ENCODE measurements at places on chromosomes 7 and 10.
A peak's percentile ranks its signal among the peaks of the same experiment; 100 is the strongest.

GRCh38 chr10:73529089-73529832 is 33.4 kb upstream of the PPP3CB start:
- peak; percentile 83 for DNase-seq

- no peak for DNase-seq
These were observed 196.9 kb downstream of the CCSER2 start for GRCh38 chr10:84525120-84525806.

GRCh38 chr10:62277971-62278370 is 9.3 kb upstream of the RTKN2 start:
- no peak for DNase-seq

DNA sequence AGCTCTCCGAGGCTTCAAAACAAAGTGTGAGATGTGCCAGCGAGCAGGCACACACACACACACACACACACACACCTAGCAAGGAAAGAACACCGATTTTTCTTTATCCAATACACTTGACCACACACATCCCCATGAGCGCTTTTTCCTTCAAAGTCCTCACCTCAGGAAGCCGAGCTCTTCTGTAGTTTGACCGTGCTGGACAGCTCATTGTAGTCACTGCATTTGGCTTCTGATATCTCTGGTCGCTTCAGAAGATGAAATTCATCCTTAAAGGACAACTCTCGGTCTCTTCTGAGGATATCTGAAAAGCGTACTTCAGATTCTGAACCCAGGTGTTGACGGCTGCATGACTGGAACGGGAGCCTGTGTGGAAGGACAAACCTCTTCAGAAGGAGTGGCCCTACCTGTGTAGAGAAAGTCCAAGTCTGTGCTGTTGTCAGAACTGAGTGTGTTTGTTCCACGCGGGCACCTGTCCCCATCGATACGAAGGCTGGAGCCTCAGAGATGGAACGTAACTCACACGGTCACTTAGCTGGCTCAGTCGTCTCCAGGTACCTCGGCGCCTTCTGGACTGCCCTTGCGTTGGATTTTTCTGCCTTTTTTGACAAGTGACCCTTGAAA is 28.1 kb upstream of the SHH start:
- DNase-seq, result no peak

GRCh38 chr10:30877111-30877510 is 154.6 kb downstream of the ZNF438 start:
- no peak for DNase-seq

- peak; percentile 75 for DNase-seq
These were observed 441 bp downstream of the BMI1 start for GRCh38 chr10:22321156-22321923.

DNA sequence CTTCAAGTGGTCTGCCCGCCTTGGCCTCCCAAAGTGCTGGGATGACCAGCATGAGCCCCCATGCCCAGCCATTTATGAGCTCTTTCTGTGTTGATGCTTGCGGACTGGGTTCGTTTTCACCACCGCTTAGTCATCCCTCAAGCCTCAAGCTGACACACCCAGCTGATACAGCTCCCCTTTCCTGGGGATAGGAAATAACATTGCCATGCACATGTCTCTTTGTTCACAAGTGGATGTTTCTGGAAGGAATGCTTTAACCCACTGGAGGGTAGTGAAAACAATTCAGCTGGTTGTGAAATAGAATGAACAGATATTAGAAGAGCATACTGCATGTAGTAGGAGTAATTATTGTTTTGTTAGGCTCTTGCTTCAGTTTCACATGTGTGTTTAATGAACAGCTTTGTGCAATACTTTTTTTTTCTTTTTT is 8.5 kb upstream of the METTL27 start:
- no peak for DNase-seq

DNA sequence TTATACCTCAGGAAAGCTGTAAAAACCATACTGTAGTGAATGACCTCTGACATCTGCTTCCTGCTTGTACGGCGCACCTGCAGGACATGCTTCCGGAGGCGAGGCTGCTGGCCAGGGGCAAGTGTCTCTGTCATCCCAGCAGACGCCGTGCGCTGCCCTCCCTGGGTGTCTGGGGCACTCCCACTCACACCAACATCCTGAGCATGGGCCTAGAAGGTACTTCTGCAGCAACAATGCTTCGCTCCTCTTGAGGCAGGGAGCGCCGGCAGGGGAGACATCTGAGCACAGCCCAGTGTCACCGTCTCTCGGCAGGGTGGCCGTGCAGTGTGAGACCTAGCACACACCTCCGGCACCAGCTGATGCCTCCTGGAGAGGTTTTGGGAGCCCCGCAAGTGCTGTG is 269.2 kb downstream of the MAD1L1 start:
- DNase-seq, result no peak

GRCh38 chr7:113142385-113143119 is 24.2 kb upstream of the SMIM30 start:
- DNase-seq, result no peak

DNA sequence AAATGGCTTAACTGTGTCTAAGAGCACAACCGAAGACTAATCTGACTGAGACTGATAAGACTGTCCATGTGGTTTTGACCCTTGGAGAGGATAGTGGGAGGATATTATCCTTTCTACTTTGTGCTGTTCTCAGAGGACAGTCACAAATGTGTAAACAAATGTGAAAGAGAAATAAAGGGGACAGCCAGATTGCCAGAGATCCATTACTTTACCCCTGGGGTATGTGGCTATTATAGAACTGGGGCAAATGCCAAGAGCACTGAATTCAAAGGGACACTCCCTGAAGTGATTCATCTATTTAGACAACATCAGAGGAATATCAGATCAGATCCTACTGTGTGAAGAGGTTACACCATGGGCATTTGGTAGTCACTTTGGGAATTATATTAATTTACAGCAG is 154.7 kb downstream of the RNLS start:
- DNase-seq, result no peak

DNA sequence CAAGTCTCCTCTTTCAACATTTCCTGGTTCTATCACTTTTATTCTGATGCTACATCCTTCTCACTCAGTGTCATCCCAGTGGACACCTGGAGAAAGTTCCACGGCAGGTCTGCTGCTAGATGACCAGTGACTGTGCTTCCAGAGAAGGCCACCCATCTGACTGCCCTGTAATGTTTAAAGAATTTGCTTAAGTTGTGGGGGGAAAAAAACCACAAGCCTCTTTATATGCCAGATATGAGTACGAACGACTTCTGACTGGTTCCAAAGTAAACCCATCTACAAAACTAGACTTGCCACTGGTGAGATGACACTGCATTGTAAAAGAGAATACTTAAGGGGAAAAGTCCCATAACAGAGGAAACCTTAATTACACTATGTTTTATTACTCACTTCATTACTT is 69.6 kb upstream of the VWC2 start:
- DNase-seq, result no peak

DNA sequence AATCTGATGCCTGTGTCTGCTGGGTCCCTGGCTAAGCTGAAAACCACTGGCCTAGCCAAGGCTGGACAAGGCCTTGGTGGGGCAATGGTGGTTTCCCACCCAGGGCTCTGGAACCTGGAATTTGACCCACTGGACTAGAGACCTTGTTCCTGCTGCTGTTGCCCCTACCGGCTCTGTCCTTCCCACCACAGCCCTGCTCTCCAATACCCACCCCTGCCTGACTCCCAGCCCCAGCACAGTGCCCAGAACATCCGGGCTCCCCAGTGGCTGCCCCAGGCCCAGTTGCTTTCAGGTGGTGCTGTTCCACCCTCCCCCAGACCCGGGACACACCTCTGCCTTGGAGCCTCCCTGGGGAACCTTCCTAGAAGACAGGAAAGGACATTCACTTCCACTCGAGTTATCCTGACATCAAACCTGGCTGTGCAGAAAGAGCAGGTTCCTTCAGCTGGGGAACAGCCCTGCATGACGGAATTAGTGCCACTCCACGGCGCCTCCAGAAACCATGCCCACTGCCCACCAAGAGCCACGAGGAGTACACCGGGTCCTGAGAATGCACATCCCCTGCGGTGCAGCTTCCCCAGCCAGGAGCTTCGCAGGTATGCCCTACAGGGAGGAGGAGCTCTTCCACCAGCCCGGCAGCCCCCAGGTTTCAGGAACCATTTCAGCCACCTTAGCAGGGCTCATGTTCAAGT is 152.8 kb downstream of the OAT start:
- no peak for DNase-seq

DNA sequence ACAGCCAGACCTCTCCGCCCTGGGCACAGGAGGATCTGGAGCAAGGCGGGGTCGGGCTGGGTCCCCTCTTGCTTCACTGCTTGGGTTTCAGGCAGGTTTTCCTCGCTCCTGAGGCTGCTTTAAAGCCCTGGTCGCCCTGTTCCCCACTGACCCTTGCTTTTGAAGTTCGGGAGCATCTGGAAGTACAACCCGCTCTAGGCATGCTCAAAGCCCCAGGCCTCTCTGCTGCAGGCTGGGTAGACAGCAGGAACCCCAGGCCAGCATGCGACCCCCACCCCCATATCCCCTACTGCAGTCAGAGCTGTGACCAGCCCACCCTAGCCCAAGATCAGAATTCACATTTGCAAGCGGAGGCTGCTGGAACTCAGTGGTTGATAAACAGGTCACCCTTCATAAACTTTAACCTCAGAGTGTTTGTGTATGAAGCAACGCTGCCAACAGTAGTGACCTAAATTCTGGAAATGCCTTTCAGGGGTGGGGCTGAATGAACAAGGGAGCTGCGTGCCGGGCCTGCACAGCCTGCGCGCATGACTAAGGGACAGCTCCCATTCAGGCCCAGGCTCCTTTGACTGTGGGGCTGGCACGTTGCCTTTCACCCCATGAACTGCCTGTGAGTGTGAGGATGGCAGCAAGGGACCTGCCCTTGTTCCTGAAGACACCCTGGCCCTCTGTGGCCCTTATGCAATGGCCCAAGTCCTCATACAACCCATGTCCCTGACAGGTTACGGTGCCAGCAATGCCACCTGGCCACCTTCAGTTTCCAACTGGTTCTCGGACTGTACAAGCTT is 52.5 kb downstream of the PROSER2 start:
- no peak for DNase-seq

- DNase-seq, result no peak
These were observed 69.5 kb downstream of the JMJD1C start for GRCh38 chr10:63396133-63396761.

- no peak for DNase-seq
These were observed 31.2 kb downstream of the ZMIZ1 start for GRCh38 chr10:79099898-79100448.

- no peak for DNase-seq
These were observed 9.6 kb upstream of the PNLIPRP2 start for GRCh38 chr10:116611153-116611545.

DNA sequence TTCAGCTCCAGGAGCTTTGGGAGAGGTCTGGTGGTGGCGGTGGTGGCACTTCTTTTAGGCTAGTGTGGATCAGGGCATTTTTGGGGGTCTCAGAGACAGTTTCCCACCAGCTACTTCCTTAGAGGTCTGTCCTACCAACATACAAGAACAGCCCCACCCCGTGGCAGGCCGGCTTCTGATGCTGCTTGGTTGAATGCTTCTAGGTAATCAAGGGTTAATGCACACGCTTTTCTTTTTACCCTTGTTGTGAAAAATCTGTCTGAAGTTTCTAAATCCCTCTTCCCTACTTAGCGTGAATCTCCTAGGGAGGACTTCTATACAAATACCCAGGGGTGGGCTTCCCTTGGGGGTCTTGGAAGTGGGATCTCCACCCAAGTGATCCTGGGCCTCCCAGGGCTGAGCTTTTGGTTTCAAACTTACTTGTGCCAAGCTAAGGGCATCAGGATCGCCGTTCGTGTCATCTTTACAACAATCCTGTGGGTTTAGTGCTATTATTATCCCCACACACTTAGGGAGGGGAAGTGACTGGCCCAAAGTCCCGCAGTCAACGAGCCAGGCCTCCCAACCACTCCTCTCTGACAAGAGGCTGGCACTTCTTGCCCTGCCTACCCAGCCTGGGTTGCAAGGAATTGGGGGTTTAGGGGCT is 1.7 kb downstream of the SH2B2 start:
- no peak for DNase-seq

- DNase-seq, result no peak
These were observed 29.0 kb downstream of the VPS41 start for GRCh38 chr7:38880035-38880434.

DNA sequence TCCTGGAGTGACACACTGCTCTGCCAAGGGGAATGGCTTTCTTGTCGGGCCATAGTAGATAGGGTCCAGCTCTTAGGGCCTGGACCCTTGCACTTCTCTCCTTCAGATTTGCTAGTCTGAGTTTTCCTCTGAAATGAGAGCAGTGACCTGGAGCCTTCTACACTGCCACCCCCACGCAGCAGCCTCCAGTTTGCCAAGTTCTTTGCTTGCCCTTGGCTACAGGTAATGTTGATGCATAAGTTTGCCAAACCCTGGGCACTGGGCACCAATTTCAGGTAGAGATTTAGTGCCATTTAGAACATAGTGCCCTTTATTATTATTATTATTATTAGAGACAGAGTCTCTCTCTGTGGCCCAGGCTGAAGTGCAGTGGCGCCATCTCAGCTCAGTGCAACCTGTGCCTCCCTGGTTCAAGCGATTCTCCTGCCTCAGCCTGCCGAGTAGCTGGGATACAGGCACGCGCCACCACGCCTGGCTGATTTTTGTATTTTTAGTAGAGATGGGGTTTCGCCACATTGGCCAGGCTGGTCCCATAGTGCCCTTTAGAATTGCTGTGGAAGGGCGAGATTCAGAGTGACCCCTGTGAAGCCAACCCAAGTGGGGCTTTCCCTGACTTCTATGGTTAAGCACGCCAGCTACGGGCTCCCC is 14.5 kb downstream of the EEPD1 start:
- no peak for DNase-seq

GRCh38 chr10:11509036-11509435 is 102.4 kb downstream of the USP6NL start:
- no peak for DNase-seq

- DNase-seq, result no peak
These were observed 41.3 kb upstream of the MTURN start for GRCh38 chr7:30093420-30093952.

DNA sequence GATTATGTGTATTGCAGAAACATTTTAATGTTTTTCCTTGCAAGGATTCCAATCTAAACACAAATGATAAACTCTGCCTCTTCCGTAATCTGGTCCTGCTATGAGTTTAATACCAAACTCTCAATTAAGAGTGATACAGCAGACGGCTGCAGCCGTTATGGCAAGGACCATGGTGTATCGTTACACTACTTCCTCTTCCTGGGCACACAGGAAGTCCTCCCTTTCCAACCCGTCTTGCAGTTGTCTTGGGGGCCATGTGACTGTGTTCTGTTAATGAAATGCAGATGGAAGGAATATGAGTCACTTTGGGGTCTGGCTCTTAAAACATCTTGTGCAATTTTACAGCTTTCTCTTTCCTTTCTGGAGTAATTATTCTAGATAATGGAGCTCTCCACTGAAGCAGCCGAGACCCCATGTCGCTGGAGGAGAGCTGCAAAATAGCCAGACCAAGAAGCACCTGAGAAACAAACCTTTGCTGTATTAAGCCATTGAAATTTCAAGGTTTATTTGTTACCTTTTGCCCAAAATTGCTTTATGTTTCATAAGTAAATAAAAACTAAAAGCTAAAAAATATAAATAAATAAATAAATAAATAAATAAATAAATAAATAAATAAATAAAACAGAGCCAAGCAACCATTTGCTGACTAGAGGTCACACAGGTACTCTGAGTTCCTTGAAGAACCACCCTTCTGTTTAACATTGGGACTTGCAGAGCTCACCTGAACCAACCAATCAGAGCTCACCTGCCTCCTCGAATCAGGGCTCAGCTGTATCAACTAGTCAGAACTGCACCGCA is 74.7 kb downstream of the FRMPD2 start:
- DNase-seq, result no peak

Data from neuronal stem cell (in vitro differentiated cells).